ENCODE measurements at places on chromosomes 5 and 9.

DNA sequence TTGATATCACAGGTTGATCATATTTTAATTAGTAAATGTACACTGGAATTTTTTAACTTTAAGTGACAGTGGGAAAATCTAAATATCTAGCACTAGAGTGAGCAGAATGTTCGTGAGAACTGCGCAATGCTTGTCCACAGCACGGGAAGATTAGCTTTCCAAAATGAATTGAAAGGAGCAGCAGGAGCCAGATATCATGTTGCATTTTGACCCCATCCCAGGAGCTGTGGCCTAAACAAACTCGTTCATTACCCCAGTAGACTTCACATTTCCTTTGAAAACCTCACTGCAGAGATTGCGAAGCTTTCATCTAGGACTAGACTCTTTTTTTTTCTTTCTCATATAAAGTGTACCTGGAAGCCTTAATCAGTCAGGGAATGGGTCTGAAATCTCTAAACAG lies 525.8 kb downstream of the CTNND2 start:
- no peak overlapping the region for H3K27ac ChIP-seq
- H3K4me1 ChIP-seq, result no peaks in the 10 kb centered on the region
- DNase-seq, result no peak
- H3K36me3 ChIP-seq, result no peaks in the 10 kb centered on the region
- peaks cover 22% of the 10 kb centered on the region for H3K27me3 ChIP-seq

DNA sequence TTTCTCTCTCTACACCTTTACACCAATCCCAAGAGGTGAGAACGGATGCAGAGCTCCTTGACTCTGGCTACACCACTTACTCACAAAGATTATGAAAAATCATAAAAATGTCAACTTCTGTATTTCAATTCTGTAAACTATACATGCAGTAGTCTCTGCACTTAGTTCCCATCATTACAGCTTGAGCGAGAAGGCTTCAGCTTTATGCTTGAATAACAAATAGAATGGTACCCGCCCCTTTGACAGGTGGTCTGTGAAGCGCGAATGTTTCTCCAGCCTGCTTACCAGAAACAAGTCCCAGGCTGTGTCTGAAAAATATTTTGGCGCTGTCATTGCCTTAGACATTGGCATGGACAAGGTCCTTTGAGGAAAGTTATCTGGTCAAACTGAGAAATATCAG lies 562.4 kb upstream of the CLINT1 start:
- no peaks in the 10 kb centered on the region for H3K27me3 ChIP-seq
- no peak overlapping the region for H3K27ac ChIP-seq
- no peak overlapping the region for H3K4me3 ChIP-seq
- H3K36me3 ChIP-seq, result no peaks in the 10 kb centered on the region
- H3K4me1 ChIP-seq, result no peaks in the 10 kb centered on the region

- H3K4me3 ChIP-seq, result no peak overlapping the region
- no peaks in the 10 kb centered on the region for H3K27me3 ChIP-seq
- DNase-seq, result peak; percentile 55
- H3K36me3 ChIP-seq, result no peaks in the 10 kb centered on the region
- no peak overlapping the region for H3K27ac ChIP-seq
These were observed 424.7 kb downstream of the RAB3C start for GRCh38 chr5:59007460-59008063.

DNA sequence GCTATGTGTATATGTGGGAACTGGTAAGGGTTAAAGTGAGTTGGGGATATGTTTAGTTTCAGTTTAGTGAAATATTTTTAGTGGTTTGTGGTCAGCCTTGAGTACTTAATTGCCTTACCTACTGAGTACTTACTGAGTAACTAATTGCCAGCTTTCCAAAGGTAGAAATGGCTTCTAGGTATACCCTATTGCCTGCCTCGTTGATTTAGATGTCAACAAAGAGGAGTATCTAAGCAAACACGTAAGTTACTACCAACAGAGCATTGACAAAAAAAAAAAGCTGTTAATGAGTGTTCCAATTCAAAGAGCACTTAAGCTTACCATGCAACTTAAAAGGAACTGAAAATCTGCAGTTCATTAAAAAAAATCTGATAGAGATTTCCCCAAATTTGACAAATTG lies 8.8 kb downstream of the ATP10B start:
- no peak overlapping the region for H3K27ac ChIP-seq
- no peak for DNase-seq
- no peaks in the 10 kb centered on the region for H3K4me1 ChIP-seq
- H3K27me3 ChIP-seq, result no peaks in the 10 kb centered on the region

DNA sequence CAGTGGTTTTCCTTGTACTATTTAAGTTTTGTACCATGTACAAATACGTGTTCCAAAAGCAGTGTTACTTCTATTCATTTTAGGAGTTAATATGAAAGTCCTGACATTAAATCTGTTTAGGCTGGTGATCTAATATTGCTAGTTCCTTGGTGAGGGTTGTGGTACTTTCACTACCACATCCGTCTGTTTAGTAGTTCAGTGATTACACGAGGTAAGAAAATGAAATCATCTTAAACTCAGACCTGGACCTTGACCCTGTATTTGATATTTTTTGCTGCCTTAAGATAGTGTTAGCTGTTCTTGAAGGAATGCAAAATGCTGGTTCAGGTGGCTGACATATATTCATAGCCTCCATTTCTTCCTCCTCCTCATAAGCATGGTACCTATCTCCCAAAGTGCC lies 50.3 kb downstream of the MTAP start:
- peaks cover 26% of the 10 kb centered on the region for H3K36me3 ChIP-seq
- no peak overlapping the region for H3K27ac ChIP-seq
- DNase-seq, result no peak

DNA sequence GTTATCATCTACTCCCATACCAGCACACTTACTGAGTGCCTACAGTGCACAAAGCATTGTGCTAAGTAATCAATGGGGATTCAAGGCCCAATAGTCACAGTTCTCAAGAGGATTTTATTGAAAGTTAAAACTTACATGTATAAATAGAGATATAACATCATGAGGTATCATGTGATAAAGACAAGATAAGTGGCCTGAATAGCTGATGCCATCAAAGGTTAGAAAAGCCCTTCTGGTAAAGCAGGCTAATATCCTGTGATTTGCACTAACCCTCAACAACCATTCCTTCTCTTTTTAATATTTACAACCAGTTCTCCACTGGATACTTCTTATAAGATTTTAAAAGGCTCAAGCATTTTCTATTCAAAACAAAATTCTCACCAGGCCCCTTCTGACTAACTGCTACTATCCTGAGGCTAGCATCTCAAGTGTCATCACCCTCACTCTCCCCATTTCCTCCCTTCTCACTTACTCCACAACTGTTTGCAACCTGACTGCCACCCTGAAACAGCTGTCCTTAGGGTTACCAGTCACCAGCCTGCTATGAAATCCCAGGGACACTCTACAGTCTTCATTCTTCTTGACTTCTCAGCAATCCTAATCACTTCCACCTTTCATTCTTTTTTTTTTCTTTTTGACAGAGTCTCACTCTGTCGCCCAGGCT lies 377.9 kb downstream of the ENC1 start:
- no peak for DNase-seq
- no peak overlapping the region for H3K27ac ChIP-seq
- no peaks in the 10 kb centered on the region for H3K36me3 ChIP-seq
- no peak overlapping the region for H3K4me3 ChIP-seq
- H3K4me1 ChIP-seq, result peaks cover 6% of the 10 kb centered on the region

- H3K27me3 ChIP-seq, result no peaks in the 10 kb centered on the region
- peaks cover 18% of the 10 kb centered on the region for H3K36me3 ChIP-seq
- DNase-seq, result peak; percentile 30
- H3K4me1 ChIP-seq, result peaks cover 16% of the 10 kb centered on the region
These were observed 22.5 kb downstream of the C5orf22 start for GRCh38 chr5:31554552-31554951.

- no peaks in the 10 kb centered on the region for H3K27me3 ChIP-seq
- DNase-seq, result no peak
- no peak overlapping the region for H3K27ac ChIP-seq
- peak overlapping the region; percentile 89 for H3K4me3 ChIP-seq
- H3K4me1 ChIP-seq, result peaks cover 56% of the 10 kb centered on the region
These were observed 849 bp upstream of the MGAT1 start for GRCh38 chr5:180803181-180804128.

DNA sequence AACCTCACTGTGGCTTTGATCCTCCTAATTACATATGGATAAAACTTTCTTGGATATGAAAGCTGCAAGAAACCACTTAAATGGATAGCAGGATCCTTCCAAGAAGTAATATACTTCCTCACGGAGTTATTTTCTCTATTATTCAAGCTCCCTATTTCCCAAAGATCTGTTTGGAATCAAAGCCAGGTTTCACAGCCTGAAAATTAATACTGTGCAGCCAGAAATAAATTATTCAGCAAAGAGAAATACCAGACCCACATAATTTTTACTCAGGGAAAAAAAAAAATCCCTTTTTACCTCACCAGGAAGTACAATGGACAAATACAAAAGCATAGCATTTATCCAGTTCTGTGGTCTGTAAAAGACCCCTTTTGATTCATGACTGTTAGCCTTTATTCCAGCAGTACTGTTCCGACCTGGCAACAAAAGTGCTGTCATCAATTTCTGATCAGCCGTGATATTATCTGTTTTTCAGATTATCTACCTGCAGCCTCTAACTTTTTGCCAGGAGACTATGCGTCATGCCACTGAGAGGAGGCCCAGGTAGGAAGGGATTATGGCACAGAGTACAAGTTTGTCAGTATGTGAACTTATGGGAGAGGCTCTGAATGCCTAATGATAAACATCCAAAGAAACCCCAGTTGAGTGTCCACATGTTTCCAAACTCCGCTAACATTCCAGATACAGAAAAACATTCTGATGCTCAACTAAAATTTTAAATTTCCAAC lies 57.0 kb downstream of the FBN2 start:
- H3K27ac ChIP-seq, result no peak overlapping the region
- no peaks in the 10 kb centered on the region for H3K27me3 ChIP-seq
- H3K36me3 ChIP-seq, result no peaks in the 10 kb centered on the region
- no peak overlapping the region for H3K4me3 ChIP-seq
- no peaks in the 10 kb centered on the region for H3K4me1 ChIP-seq

- no peak for DNase-seq
- no peak overlapping the region for H3K27ac ChIP-seq
- no peaks in the 10 kb centered on the region for H3K27me3 ChIP-seq
These were observed 234.5 kb downstream of the CRB2 start for GRCh38 chr9:123590499-123590898.

DNA sequence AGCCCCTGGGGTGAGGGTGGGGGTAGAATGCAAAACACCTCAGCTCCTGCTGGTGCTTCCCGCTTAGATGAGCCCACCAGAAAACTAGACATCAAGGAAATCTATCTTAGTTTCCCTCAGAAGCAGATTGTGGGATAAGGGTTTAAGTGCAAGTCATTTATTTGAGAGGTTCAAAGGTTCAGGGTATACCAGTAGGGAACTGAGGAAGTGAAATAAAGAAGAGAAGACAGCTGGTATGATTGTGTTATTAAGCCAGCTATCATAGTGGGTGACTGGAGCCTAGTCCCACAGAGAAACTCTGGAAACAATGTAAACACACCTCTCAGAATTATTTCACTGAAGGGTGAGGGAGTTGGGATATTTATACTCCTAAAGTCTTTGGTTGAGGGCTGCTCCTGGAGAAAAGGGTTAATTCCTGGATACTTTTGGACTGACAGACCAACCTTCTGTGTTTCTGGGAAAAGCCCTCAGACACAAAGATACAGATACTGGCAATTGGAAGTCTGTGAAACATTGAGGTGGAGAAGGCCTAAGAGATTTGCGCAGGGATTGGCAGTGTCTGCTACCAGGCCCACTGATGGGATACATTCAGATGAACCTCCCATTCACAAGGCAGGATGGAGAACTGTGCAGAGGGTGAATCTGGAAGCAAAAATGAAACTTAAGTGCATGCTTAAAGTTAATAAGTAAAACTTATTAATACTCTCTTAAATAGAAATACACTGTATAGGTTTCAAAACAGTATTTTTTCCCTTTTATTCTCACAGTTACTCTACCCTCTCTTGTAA lies 6.4 kb upstream of the DCTN4 start:
- no peaks in the 10 kb centered on the region for H3K27me3 ChIP-seq
- no peak overlapping the region for H3K4me3 ChIP-seq
- H3K4me1 ChIP-seq, result peaks cover 7% of the 10 kb centered on the region
- H3K27ac ChIP-seq, result no peak overlapping the region
- no peak for DNase-seq
- H3K36me3 ChIP-seq, result no peaks in the 10 kb centered on the region

DNA sequence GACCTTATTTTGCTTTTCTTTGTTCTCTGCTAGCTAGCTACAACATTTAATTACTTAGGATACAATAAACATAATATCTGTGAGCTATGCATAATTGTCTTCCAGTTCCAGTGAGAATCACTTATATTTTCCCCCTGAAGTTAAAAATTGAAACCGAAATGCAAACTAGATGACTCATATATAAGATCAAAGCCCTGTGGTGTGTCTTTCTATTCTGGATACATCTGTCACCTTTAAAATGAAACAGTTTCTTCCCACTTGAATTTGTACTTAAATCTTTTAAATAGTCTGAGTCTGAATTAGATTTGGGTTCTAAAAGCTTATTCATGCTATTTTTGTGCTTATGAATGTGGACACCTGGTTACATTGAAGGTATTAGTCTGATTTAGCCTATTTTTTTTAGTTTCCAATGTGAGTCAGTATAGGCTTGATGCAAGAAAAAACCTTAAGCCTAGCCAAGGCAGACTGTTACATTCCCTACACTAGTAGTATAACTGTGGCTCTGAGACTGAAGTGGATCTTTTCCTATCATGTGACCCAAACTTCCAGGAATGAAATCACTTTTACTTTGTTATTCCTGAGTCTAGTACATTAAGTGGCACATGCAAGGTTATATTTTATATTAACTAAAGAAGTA lies 703.5 kb upstream of the RGMB start:
- H3K27me3 ChIP-seq, result no peaks in the 10 kb centered on the region
- H3K36me3 ChIP-seq, result no peaks in the 10 kb centered on the region
- DNase-seq, result no peak
- H3K27ac ChIP-seq, result no peak overlapping the region
- peaks cover 5% of the 10 kb centered on the region for H3K4me1 ChIP-seq

- H3K4me1 ChIP-seq, result 0 out of 2 replicates have a peak, but pooled peaks cover 3% of the 10 kb centered on the region
- H3K36me3 ChIP-seq, result no peaks in the 10 kb centered on the region
- no peak for DNase-seq
- no peak overlapping the region for H3K27ac ChIP-seq
- no peaks in the 10 kb centered on the region for H3K27me3 ChIP-seq
These were observed 41.5 kb upstream of the MACIR start for GRCh38 chr5:103217101-103217500.

- H3K36me3 ChIP-seq, result no peaks in the 10 kb centered on the region
- no peaks in the 10 kb centered on the region for H3K27me3 ChIP-seq
- no peaks in the 10 kb centered on the region for H3K4me1 ChIP-seq
- H3K27ac ChIP-seq, result no peak overlapping the region
- no peak for DNase-seq
- H3K4me3 ChIP-seq, result no peak overlapping the region
These were observed 898.0 kb upstream of the C9orf72 start for GRCh38 chr9:28471261-28471660.

DNA sequence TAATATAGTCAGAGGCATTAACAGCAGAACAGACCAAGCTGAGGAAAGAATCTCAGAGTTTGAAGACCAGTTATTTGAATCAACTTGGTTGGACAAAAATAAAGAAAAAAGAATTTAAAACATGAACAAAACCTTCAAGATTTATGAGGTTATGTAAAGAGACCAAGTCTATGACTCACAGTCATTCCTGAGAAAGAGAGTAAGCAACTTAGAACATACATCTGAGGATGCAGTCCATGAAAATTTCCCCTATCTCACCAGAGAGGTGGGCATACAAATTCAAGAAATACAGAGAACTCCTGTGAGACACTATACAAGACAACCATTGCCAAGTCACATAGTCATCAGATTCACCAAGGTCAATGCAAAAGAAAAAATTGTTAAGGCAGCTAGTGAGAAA lies 17.4 kb upstream of the C9orf72 start:
- DNase-seq, result peak; percentile 42
- no peaks in the 10 kb centered on the region for H3K27me3 ChIP-seq
- no peak overlapping the region for H3K27ac ChIP-seq
- no peaks in the 10 kb centered on the region for H3K36me3 ChIP-seq
